ENCODE measurements at places on chromosomes 6 and 20. TPM values are rescaled to one million over a fixed set of nuclear protein-coding genes. Genes with fewer than 3 reads are reported as not detected.

Gene FABP7
- polyA plus RNA-seq, result not detected

Gene KIFC1
- polyA plus RNA-seq, result 33.7 TPM

Gene ZC2HC1B
- not detected for polyA plus RNA-seq

Gene C20orf141
- 0.54 TPM for polyA plus RNA-seq
